ENCODE measurements at places on chromosomes 16 and 17.

DNA sequence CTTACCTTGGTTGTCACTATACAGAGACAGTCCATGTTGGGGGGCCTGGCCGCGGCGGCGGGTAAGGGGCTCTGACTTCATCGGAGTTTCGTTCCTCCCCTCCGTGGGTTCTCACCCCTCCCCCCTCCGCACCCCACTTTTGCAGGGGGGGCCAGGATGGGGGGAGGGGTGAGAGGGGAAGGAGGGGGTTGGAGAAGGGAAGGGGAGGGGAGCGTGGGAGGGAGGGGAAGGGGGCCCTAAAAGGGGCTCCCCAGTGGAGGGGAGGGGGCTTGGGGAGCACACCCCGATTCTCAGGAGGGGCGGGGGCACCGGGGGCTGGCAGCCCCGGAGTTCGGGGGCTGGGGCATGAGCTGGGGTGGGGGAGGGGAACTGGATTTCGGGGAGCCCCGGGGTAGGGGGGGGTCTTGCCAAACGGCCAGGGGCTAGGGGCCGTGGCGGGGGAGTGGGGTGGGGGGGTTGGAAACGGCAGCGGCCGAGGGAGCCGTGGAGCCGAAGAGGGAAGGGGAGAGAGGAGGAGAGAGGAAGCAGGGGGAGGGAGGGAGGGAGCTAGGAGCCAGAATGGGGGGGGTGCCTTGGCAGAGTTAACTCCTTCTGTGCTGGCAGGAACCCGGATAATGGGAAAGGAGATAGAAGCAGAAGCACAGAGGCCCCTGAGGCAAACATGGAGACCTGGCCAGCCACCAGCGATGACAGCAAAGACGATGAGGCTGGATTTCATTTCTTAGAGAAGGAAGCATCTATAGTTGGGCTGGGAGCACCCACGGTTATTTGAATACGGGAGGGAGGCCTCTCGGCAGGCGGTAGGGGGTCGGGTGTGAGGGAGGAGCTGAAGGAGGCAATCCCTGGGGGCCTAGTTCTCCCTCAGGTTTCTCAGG lies 2.3 kb downstream of the DLG4 start:
- peak; percentile 45 for DNase-seq

- peak; percentile 31 for DNase-seq
Measured at GRCh38 chr17:5665164-5665563, 80.9 kb upstream of the NLRP1 start.

DNA sequence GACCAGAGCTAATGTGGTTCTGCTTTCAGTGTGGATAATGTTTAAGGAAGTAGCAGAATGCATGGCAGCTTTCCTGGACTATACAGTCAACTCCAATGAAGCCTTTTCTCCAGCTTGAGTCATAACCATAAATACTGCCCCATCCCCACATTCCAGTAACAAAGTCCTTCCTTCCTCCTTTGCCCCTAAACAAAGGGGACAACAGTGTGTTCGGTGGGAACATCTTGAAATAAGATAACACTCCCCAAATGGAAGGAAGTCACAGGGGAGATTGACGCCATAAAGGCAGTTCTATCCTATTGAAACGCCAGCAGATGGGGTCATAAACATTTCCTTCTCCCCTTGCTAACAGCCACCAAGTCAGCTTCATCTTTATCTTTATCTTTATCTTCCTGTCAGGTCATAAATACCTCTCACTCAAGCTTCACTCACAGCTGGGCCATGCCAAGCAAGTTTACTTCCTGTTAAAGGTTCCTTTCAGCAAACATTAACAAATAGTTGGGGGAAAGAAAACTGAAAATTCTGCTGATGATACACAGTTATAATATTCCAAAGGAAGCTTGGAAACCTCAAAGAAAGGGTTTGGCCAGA lies 136.7 kb downstream of the SNX11 start:
- DNase-seq = no peak

DNA sequence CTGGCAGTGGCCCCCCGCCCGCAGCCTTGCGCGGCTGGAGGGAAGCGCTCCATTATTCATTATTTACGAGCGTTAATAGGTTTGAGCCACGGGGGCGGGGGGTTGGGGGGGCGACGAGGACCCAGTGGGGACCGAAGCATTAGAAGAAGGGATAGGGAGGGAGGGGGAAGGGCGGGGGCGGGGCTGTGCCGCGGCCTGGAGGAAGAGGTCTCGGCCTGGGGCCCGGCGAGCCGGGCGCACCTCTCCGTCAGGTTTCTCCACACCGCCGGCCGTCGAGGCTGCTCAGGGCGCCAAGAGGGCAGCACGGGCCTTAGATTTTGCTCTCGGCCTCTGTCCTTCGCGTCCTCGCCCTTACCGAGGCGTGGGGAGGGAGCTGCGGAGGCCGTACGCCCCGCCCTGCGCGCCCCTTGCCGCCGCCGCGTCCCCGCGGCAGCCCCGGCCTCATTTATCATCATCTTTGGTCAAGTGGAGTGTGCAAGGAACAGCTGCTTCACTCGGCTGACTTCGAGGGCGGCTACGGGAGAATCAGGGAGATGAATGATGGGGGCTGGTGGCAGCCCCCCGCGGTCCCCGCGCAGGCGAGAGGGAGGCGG lies 54.2 kb downstream of the SREBF1 start:
- DNase-seq = no peak

- DNase-seq = no peak
Measured at GRCh38 chr17:12547831-12548230, 117.9 kb upstream of the MYOCD start.

DNA sequence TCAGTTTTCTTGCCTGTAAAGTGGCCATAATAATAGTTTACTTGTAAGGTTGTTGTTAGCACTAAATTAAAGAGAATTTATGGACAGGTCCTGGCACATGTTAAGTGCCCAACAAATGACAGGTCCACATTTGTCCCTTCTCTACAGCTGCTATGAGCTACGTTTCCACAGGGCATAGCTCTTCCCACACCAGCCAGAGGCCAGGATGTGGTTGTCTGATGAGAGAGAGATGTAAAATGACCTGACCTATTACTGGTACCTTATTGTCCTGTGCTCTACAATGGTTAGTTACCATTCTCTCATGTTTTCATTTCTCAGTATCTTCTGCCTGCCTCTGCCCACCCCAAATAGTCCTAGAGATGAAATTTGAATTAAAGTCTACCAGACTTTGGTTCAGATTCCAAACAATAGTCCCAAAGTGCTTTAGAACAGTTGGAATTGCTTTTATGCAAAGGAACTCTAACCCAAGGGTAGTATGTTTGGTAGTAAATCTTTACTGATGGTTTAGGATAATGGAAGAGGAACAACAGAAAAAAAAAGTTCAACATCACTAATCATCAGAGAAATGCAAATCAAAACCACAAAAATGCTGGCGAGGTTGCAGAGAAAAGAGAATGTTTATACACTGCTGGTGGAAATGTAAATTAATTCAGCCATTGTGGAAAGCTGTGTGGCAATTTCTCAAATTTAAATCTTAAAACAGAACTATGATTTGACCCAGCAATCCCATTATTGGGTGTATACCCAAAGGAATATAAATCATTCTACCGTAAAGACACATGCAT lies 57.1 kb upstream of the ANKFN1 start:
- no peak for DNase-seq

GRCh38 chr17:40535924-40536294 lies 29.4 kb downstream of the CCR7 start:
- no peak for DNase-seq

DNA sequence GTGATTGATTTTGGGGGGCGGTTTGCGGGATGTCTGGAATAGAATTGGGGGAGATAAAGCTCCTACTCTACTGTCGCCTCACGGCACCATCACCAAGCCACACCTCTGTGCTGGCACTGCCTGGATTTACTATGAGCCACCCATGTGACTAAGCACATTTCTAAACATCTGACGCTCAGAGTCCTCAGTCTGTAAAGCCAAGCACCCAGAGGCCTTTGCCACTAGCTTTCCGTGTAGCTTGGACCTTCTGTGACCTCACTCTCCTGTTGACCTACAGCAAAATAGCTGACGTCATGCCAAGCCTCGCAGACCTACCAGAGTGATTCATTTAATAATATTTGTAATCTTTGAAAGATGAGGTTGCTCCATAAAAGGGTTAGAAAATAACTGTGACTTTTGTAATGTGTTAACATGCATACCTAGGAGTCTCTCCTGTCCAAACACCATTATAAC lies 38.5 kb upstream of the MYOCD start:
- DNase-seq = no peak

- DNase-seq = no peak
Measured at GRCh38 chr16:81668243-81669097, 110.6 kb upstream of the PLCG2 start.

DNA sequence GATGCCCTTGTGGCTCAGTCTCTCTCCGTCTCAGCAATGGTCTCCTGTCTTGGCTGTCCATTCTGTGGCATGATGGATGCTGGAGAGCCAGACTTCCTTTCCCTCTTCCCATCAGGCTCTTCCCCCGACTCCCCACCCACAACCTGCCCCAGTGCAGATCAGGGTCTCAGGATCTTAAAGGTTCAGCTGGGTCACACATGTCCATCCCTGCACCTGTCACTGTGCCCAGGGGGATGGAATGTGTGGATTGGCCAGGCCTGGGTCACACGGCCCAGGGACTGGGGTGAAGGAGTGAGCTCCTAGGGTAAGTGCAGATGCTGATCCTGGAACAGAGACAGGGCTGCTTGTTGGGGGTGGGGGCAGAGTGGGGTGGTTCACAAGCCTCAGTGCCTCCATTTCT lies 23.0 kb downstream of the ADGRG5 start:
- DNase-seq = no peak

DNA sequence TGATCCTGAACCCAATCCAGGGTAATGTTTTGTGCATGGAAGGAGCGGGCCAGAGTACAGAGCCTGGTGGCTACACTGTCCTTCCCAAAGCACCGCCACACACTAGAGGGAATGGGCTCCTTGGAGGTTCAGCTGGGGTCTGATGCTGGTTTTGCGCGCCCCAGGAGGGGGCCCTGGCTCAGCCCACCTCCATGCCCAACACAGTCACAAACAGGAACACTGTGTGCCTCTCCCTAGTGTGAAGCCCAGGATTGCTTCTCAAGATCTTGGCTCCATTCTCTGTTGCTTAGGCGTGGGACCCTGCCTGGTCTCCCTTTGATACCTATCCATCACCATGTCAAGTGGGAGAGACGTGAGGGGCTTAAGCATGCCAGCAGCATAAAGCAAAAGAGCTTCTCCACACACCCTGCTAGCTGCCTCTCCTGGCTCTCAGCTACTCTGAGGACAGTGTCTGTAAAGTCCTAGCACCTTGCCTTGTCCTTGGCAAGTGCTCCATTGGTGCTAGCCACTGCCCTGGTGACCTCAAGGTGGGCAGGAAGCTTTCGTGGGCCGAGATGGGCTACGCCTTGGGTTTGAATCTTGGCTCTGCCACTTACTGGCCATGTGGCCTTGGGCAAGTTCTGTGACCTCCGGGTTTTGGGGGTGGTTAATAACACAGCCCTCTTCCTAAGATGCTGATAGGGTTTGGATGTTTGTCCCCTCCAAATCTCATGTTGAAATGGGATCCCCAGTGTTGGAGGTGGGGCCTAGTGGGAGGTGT lies 122.2 kb downstream of the C16orf78 start:
- DNase-seq = no peak

DNA sequence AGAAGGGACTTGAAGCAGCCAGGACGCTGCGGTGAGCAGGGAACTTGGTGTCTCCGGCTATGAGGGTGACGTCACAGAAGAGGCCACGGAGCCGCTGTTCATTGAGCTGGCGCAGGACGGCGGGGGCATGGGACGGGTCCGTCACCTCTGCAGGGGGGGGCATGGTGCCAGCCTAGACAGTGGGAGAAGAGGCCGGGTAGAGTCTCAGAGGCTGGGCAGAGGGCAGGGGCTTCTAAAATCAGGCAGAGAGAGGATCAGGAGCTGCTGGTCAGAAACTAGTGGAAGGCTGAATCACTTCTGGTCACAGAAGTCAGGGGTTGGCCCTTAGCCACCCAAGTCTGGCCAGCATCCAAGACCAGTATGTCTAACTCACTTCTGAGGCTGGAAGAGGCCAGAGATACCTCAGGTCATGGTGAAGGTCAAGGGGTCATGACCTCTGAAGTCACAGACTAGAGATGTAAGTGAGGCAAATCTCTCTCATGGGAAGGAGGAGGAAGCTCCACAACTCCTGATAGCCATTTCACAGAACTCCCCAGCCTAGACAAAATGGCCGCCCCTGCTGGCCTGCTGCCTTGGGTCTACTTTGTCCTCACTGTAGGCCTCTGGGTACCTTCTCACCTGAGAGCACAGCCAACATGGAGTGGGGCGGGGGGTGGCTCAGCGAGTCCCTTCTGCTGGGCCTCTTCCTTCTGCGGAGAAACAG lies 12.6 kb downstream of the ZBTB4 start:
- DNase-seq = no peak

- no peak for DNase-seq
Measured at GRCh38 chr17:76685846-76686245, 24.9 kb downstream of the MXRA7 start.

- DNase-seq = peak; percentile 47
Measured at GRCh38 chr17:11996722-11997146, 541 bp downstream of the ZNF18 start.

- DNase-seq = no peak
Measured at GRCh38 chr16:84868328-84868727, 48.5 kb downstream of the CRISPLD2 start.

GRCh38 chr17:44146375-44147346 lies 4.9 kb downstream of the HROB start:
- DNase-seq = no peak

GRCh38 chr16:67137605-67138004 lies 13.2 kb downstream of the B3GNT9 start:
- DNase-seq = no peak

GRCh38 chr17:54948380-54948779 lies 20.1 kb downstream of the COX11 start:
- DNase-seq = no peak

DNA sequence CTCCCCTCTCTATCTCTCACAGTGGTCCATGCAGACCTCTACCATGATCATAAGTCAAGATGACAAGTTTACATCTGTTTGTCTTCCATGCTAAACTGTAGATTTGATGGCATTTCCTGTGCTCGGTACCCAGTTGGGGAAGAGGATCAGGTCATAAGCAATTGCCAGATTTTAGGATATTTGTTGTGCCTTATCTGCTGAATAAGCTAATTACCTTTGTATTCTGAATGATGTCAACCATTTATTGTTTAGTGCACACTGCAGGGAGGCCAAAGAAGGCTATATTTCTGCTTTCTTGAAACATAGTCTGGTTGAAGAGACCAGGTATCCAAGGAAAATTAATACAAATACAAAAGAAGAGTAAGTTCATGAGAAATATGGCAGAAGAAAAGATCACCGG lies 5.8 kb upstream of the ALDOC start:
- no peak for DNase-seq

DNA sequence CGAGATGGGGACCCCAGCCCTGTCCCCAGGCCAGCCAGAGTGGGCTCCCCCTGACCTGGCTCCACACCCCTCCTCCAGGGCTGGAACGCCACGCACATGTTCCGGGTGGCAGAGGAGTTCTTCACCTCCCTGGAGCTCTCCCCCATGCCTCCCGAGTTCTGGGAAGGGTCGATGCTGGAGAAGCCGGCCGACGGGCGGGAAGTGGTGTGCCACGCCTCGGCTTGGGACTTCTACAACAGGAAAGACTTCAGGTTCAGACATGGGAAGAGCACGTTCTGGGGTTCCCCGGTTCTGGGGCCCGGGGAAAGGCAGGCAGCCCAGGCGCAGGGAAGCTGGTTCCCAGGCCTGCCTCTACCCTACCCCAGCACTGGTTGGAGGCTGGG lies 4.6 kb downstream of the ACE start:
- DNase-seq = no peak

Data from amygdala (tissue), 56 donors.